Central memory CD4-positive, alpha-beta T cell (primary cell): ENCODE measurements at places on chromosomes 16 and 17.
A peak's percentile ranks its signal among the peaks of the same experiment; 100 is the strongest.

DNA sequence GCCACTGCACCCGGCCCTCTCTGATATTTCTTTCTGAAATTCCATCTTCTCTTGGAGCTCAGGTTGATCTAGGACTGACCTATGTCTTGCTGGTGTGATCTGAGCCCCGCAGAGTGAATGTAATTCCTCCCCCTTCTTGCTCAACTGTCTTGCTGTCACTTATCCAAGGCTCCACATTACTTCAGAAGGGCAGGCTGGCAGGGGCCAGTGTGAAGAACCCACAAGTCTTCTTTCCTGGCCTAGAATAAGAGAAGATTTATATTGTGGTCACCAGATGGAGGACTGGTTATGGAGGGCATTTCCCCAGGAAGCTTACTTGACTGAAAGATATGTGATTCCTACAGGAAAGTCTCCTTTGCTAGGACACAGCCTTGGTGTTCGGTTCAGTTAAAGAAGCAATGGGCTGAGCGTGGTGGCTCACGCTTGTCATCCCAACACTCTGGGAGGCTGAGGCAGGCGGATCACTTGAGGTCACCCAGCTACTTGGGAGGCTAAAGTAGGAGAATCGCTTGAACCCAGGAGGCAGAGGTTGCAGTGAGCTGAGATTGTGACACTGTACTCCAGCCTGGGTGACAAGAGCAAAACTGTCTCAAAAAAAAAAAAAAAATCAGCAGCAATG lies 13.4 kb downstream of the ITGAL start:
- DNase-seq: no peak

DNA sequence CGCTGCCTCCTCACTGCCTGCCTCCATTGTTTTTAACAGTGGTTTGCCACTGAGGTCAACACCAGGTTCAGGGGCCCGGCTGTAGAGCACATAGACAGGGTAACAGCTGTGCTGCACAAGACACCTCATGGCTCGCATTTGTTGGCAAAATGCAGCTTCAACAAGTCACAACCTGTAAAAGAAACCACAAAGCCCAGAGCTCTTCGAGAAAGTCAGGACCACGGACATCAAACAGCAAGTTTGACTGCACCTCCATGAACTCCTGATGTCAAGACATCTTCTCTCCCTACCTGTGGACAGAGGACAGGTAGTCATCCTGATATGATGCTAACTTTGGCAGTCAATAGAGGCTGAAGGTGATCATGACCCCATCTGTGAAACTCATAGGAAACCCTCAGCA lies 142.4 kb upstream of the SOX9 start:
- no peak for DNase-seq

- no peak for DNase-seq
These were observed 5.2 kb downstream of the ITPRIPL2 start for GRCh38 chr16:19118938-19119431.

GRCh38 chr16:11797957-11798299 lies 870 bp upstream of the ZC3H7A start:
- no peak for DNase-seq

DNA sequence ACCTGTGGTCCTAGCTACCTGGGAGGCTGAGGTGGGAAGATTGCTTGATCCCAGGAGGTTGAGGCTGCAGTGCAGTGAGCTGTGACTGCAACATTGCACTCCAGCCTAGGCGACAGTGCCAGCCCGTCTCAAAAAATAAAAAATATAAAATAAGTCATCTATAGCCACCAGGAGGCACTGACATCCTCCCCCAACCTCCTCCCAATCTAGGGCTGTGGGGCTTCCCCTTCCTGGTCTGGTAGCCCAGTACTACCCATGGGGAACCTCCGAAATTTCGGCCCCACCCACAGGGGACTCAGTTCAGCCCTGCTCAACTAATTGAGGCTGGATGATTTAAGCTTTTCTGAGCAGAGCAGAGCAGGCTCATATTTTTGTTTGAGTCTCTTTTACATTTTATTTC lies 3.2 kb downstream of the ZSCAN10 start:
- peak; percentile 54 for DNase-seq

DNA sequence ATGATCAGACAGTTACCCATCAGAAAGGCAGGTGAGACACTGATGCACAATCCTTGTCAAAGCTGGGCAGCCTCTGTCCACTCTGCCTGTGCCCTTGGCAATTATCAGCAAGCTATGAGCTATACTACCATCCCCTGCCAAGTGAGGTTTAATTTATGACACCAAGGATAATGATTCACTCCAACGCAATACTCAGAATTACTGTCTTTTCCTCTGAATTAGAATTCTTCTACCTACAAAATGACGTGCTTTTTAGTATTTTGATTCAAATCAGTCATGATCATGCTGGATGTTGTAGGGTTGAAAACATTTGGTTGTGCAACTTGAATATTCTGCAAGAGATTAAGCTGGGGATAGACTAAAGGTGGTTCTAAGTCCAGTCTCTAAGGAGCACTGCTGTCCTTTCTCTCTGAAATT lies 116.8 kb upstream of the SOX9 start:
- no peak for DNase-seq

GRCh38 chr17:68700421-68700820 lies 99.3 kb upstream of the FAM20A start:
- no peak for DNase-seq

DNA sequence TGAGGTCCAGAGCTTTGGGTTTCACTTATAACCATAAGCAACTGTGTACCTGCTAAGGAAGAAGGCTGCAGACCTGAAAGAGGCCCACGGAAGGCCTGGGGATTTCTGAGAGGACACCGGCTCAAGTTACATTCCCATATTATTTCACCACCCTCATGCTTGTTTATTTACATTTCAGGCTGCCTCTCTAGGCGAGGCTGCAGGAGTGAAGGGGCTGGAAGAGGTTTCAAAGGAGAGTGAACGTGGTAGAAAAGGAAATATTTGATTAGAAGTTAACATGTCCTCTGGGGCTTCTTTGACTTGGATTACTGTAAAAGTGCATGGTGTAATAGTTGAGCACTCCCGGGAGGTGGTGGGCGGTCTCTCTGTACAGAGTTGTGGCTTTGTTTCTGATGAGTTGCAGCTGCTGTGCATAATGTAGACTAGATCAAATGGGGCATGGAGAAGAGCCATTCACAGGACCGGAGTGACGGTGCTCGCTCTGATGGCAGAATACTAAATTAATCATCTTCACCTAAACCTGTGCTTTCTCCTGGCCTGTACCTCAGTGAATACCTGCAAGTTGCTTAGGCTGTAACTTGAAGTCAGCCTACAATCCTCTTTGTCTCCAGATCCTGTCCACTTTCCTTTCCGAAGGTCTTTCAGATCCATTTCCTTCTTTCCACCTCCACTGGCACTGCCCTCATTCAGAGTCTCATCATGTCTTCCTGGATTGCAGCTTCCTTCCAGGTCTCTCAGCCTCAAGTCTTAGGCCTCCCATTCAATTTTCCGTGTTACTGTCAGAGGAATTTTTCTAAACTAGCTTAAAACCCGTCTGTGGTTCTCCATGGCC lies 1.9 kb upstream of the CPD start:
- DNase-seq: no peak
